ENCODE measurements at places on chromosomes 2 and 18. TPM values are rescaled to one million over a fixed set of nuclear protein-coding genes. Genes with fewer than 3 reads are reported as not detected.

The RAB27B gene
- total RNA-seq, result 1.3 TPM

The AQP12B gene
- not detected for total RNA-seq

The GALNT5 gene
- 1.3 TPM for total RNA-seq

The ANKRD62 gene
- not detected for total RNA-seq

The HOXD3 gene
- 1.1 TPM for total RNA-seq

The MAPRE2 gene
- 19.6 TPM for total RNA-seq

The PIEZO2 gene
- 43.7 TPM for total RNA-seq

The ASPRV1 gene
- total RNA-seq, result 3.6 TPM

The CAPN14 gene
- 0.47 TPM for total RNA-seq

The PRSS56 gene
- 0.09 TPM for total RNA-seq

The CNRIP1 gene
- 5.2 TPM for total RNA-seq

The CREG2 gene
- 0.42 TPM for total RNA-seq

The SOCS6 gene
- 29.3 TPM for total RNA-seq

The RNF125 gene
- total RNA-seq, result 0.63 TPM

The SLC23A3 gene
- 2.6 TPM for total RNA-seq

The SERPINB4 gene
- not detected for total RNA-seq

The NGEF gene
- total RNA-seq, result 1.3 TPM

The REG3G gene
- not detected for total RNA-seq

The ALPI gene
- not detected for total RNA-seq

The HOXD9 gene
- total RNA-seq, result 1.1 TPM

The IKZF2 gene
- 44.9 TPM for total RNA-seq

The ACYP2 gene
- 11.4 TPM for total RNA-seq

The CCDC85A gene
- 1.9 TPM for total RNA-seq

The LOXHD1 gene
- total RNA-seq, result 0.14 TPM

The IFT172 gene
- total RNA-seq, result 63.0 TPM

The TTLL4 gene
- 65.5 TPM for total RNA-seq

The SLC14A1 gene
- total RNA-seq, result not detected

The SERPINB3 gene
- not detected for total RNA-seq

The HJURP gene
- 19.4 TPM for total RNA-seq

The EHD3 gene
- 13.2 TPM for total RNA-seq

The SCN1A gene
- 0.66 TPM for total RNA-seq

The SLC66A3 gene
- total RNA-seq, result 7.3 TPM

The HOXD1 gene
- not detected for total RNA-seq

The LGALSL gene
- 20.0 TPM for total RNA-seq

The MMADHC gene
- total RNA-seq, result 99.5 TPM

The C1GALT1C1L gene
- 0.38 TPM for total RNA-seq

The CDH2 gene
- 45.0 TPM for total RNA-seq

The AFF3 gene
- total RNA-seq, result 14.4 TPM

The ABCB11 gene
- total RNA-seq, result 0.18 TPM

The CLEC4F gene
- not detected for total RNA-seq

The STEAP3 gene
- total RNA-seq, result 0.94 TPM

The C2orf74 gene
- total RNA-seq, result 6.0 TPM

The CXCR4 gene
- total RNA-seq, result 1.5 TPM

All from mesothelial cell of epicardium (in vitro differentiated cells).